Myometrial cell (primary cell): ENCODE measurements at places on chromosomes 6 and 20. TPM values are rescaled to one million over a fixed set of nuclear protein-coding genes. Genes with fewer than 3 reads are reported as not detected.

SIRPD gene
- total RNA-seq = not detected in 2 replicates

CDH4 gene
- total RNA-seq = 10.6 and 13.8 TPM in 2 replicates

HDGFL1 gene
- not detected in 2 replicates for total RNA-seq

PRKN gene
- 0.18 TPM in 1 of 2 replicates, not detected in the other for total RNA-seq

XKR7 gene
- total RNA-seq = not detected in 2 replicates

SAMD10 gene
- 1.4 and 2.1 TPM in 2 replicates for total RNA-seq

ERGIC3 gene
- total RNA-seq = 325 and 413 TPM in 2 replicates

COL9A3 gene
- 1.4 and 2.3 TPM in 2 replicates for total RNA-seq

SLC23A2 gene
- total RNA-seq = 4.3 and 5.5 TPM in 2 replicates

RAET1L gene
- not detected in 2 replicates for total RNA-seq

RIPOR2 gene
- total RNA-seq = 14.9 and 19.3 TPM in 2 replicates

CPNE5 gene
- not detected in 2 replicates for total RNA-seq

MYLK2 gene
- total RNA-seq = 0.18 TPM in 1 of 2 replicates, not detected in the other

TRIM15 gene
- total RNA-seq = not detected in 2 replicates

ZBTB46 gene
- 21.1 and 34.3 TPM in 2 replicates for total RNA-seq

SLC52A3 gene
- not detected in 2 replicates for total RNA-seq

HLA-DRA gene
- total RNA-seq = not detected in 2 replicates

ALDH5A1 gene
- total RNA-seq = 4.8 and 7.2 TPM in 2 replicates

CALHM5 gene
- total RNA-seq = 0.58 and 0.71 TPM in 2 replicates

UBE3D gene
- 2.8 and 8.4 TPM in 2 replicates for total RNA-seq

BPIFB1 gene
- not detected in 2 replicates for total RNA-seq

ADGRB3 gene
- total RNA-seq = 0.18 TPM in 1 of 2 replicates, not detected in the other

TINAG gene
- total RNA-seq = not detected in 2 replicates

GHRH gene
- total RNA-seq = not detected in 2 replicates

FRK gene
- 0.18 and 0.29 TPM in 2 replicates for total RNA-seq

ADGRG6 gene
- total RNA-seq = 16.7 and 22.0 TPM in 2 replicates

ZC2HC1B gene
- total RNA-seq = not detected in 2 replicates

DNAH8 gene
- not detected in 2 replicates for total RNA-seq

SPATA25 gene
- not detected in 2 replicates for total RNA-seq

PSMA7 gene
- 520 and 556 TPM in 2 replicates for total RNA-seq

F13A1 gene
- total RNA-seq = not detected in 2 replicates

GNRH2 gene
- 0.35 TPM in 1 of 2 replicates, not detected in the other for total RNA-seq

NOX3 gene
- total RNA-seq = not detected in 2 replicates

C20orf141 gene
- total RNA-seq = not detected in 2 replicates

OR12D3 gene
- not detected in 2 replicates for total RNA-seq

PRSS35 gene
- 1.4 and 3.0 TPM in 2 replicates for total RNA-seq

EYA4 gene
- 2.9 and 5.7 TPM in 2 replicates for total RNA-seq

ECT2L gene
- not detected in 2 replicates for total RNA-seq

MRPS18A gene
- 24.5 and 36.9 TPM in 2 replicates for total RNA-seq

SAPCD1 gene
- total RNA-seq = 1.8 and 2.3 TPM in 2 replicates

LY6G6D gene
- total RNA-seq = not detected in 2 replicates

TTBK1 gene
- total RNA-seq = not detected in 2 replicates

NFKBIE gene
- total RNA-seq = 29.1 and 29.8 TPM in 2 replicates

MYMX gene
- total RNA-seq = not detected in 2 replicates

TNXB gene
- total RNA-seq = 0.29 and 1.4 TPM in 2 replicates

SLC17A3 gene
- not detected in 2 replicates for total RNA-seq

ABHD16B gene
- not detected in 2 replicates for total RNA-seq

HDDC2 gene
- total RNA-seq = 51.9 and 63.3 TPM in 2 replicates

WDR46 gene
- 84.2 and 89.9 TPM in 2 replicates for total RNA-seq

DOK5 gene
- 0.29 and 0.35 TPM in 2 replicates for total RNA-seq

IRAK1BP1 gene
- 3.2 and 5.8 TPM in 2 replicates for total RNA-seq

EEF1A2 gene
- 0.58 TPM in 1 of 2 replicates, not detected in the other for total RNA-seq

RMND1 gene
- 20.2 and 34.2 TPM in 2 replicates for total RNA-seq

SLC22A7 gene
- not detected in 2 replicates for total RNA-seq

EEF1E1 gene
- total RNA-seq = 35.2 and 58.8 TPM in 2 replicates

KHDC1 gene
- total RNA-seq = 3.2 and 6.1 TPM in 2 replicates

VSTM2L gene
- 8.9 and 12.9 TPM in 2 replicates for total RNA-seq

KIAA1586 gene
- total RNA-seq = 6.1 and 11.5 TPM in 2 replicates

PACRG gene
- total RNA-seq = not detected in 2 replicates
